KBM-7 (cell line): ENCODE measurements at places on chromosomes 4 and X.
A peak's percentile ranks its signal among the peaks of the same experiment; 100 is the strongest.

- peak; percentile 53 for DNase-seq
Measured at GRCh38 chrX:118225711-118226428, 109.3 kb upstream of the KLHL13 start.

- DNase-seq, result no peak
Measured at GRCh38 chrX:45385757-45386156, 185.1 kb upstream of the DIPK2B start.

GRCh38 chr4:188778905-188779304 is 639.7 kb downstream of the TRIML1 start:
- DNase-seq, result no peak

- no peak for DNase-seq
Measured at GRCh38 chr4:82747686-82748575, 50.7 kb downstream of the SCD5 start.

DNA sequence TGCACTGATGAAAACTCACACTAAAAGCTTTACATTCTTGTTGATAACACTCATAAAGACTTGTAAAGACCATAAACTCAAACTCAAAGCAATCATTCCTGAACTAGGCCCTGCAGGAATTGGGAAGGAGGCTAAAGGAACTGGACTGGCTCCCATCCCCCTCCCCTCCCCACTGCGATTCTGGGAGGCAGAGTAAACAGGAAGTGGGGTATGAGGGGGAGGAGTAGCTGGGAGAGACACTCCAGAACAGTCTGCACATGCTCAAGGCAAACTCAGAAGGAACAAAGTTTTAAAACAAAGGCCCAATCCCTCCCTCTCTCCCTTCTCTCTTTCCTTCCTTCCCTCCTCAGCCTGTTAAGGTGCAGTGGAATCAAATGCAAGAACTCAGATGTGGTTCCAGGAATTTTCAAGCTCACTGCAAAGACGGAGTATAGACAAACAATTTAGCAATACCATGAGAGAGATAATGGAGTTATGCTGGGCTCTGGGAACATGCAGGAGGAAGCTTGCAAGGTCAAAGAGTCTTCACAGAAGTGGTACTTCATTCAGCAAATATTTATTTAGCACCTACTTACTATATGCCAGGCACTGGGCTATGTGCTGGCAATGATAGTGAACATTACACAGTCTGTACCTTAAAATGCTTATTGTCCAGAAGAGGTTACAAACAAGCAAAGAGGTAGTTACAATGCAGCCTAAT is 15.9 kb downstream of the MID1IP1 start:
- DNase-seq, result peak; percentile 87

DNA sequence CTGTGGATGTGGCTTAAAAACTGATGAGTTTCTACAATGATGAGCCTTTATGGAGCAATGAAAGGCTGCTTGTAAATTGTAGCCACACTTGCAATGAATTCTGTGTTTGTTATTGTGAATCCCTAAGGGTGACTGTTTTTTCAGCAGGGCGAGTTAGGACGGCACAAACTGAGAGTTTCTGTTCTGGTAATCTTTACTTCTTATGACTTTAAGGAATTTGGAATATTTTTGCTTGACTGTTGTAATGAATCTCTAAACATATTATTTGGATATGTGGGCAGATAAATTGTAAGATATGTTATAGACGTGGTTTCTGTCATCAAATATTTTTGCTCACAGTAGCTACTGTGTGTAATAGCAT is 22.2 kb downstream of the RBPJ start:
- no peak for DNase-seq

DNA sequence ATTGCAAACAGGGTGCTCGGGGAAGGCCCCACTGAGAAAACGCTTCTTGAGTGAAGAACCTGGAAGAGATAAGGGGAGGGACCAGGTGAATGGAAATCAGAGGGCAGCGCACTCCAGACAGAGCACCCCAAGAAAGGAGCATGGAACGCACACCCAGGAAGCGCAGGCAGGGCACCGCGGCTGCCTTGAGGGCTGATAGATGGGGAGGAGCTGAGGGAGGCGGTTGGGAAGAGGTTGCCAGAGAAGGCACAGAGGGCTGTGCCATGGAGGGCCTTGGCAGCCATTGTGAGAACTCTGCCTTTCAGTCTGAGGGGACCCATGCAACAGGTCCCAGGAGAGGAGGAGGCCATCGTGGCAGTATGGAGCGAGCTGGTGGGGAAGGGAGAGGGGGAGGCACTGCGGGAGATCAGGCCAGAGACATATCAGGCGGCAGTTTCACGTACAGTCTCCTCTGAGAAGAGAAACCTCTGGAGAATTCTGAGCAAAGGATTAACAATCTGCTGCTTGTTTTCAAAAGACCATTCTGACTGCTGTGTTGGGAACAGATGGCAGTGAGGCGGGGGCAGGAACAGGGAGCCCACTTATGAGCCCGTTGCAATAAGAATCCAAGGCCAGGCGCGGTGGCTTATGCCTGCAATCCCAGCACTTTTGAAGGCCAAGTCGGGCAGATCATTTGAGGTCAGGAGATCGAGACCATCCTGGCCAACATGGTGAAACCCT is 83.7 kb downstream of the PCYT1B start:
- DNase-seq, result no peak

DNA sequence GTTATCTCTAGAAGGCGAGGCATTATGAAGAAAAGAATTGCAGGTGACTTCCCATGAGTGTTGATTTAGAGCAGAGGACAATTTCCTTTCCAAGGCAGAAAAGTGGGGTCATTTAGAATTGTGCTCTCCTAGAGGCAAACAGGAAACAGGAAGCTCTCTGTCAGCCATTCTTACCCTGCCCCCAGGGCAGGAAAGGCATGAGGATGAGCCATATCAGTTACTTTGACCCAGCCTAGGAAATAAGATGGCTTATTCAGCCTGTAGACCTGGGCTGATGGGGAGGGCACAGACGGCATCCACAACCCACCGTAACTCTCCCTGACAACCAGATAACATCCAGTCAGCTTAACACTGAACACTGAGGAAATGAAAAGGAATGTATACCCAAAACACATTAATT is 88.8 kb upstream of the KDR start:
- DNase-seq, result peak; percentile 7

DNA sequence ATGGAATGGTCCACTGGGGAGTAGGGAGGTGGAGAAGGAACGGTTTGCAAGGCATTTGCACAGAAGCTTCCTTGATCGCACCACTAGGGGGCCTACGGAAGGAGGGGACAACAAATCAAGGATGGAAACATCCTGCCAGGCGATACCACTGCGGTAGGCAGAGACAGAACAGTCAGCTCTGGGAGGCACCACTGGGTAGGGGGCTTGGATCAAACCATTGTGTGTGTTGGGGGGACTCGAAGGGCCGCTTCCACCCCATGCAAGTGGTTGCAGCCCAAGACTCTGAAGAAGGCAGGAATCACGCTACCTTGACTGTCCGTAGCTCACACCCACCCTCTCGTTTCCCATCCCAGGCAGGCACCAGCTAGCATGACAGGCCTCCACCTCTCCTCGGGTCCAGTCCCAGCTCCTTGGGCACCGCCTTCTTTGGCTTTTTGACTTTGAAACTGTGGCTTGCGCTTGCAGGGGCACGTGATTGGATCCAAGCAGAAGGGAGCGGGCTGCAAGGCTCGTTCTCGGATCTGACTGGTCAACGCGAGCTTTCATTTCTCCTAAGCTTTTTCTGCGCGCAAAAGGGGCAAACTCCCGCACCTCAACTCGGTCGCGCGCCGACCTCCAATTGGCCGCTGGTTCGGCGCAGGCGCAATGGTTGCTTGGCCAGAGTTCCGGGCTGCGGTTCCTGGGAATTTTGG is 28.4 kb downstream of the GAGE1 start:
- DNase-seq, result peak; percentile 30

DNA sequence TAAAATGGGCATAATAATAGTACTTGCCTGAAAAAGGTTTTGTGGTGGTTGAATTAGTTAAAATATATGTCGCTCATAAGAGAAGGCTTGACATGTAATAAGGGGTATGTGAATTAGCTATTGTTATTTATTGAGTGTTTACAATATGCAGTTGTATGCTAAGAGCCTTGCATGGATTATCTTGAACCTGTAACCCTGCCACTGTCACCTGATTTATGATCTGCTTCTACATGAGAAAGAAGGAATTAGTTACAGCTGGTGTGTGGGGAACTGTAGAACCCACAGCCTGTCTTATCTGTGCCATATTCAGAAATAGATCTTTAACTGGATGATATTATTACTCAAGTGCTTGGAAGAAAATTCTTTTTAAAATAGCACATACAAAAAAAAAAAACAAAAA is 227.7 kb downstream of the LDB2 start:
- DNase-seq, result no peak

- no peak for DNase-seq
Measured at GRCh38 chr4:125115476-125115875, 199.3 kb upstream of the FAT4 start.

- DNase-seq, result no peak
Measured at GRCh38 chr4:128675083-128675482, 134.4 kb upstream of the JADE1 start.

DNA sequence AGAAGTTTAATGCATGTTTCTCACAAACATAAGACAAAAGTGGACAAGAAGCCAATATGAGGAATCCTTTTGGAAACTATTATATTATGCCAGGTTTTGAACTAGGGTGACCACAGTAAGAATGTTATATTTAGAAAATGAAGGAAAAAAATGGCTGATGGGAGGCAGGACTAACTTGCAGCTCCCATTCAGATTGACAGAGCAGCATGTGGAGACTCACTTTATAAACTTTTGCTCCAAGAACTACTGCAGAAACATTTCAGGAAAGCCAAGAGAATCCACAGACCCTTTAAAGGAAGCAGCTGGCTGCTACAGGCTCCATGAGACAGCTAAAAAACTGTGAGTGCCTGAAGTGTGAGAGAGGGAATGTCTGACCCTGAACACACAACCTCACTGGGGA is 738.6 kb upstream of the GRIA3 start:
- no peak for DNase-seq

DNA sequence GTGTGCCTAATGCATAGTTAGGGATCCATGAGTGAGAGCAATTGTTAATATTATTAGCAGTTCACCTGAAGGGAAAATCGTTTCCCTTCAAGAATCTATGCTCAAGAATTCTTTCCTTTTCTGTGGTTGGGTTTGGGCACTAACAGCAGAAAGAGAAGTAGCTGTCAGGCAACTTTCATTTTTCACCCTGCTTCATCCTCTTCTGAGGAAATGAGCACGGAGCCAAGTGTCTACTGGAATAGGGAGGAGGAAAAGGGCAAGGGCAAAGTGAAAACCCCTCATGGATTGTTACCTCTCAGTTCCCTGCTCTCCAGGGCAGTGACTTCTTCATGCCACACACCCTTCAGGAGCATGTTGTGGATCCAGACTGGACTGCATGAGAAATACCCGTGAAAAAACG is 2.6 kb upstream of the HPGDS start:
- peak; percentile 41 for DNase-seq

GRCh38 chr4:168577624-168578023 is 80.8 kb downstream of the PALLD start:
- no peak for DNase-seq
